Epithelial cell of prostate (primary cell): ENCODE measurements at places on chromosomes 3 and 15.

DNA sequence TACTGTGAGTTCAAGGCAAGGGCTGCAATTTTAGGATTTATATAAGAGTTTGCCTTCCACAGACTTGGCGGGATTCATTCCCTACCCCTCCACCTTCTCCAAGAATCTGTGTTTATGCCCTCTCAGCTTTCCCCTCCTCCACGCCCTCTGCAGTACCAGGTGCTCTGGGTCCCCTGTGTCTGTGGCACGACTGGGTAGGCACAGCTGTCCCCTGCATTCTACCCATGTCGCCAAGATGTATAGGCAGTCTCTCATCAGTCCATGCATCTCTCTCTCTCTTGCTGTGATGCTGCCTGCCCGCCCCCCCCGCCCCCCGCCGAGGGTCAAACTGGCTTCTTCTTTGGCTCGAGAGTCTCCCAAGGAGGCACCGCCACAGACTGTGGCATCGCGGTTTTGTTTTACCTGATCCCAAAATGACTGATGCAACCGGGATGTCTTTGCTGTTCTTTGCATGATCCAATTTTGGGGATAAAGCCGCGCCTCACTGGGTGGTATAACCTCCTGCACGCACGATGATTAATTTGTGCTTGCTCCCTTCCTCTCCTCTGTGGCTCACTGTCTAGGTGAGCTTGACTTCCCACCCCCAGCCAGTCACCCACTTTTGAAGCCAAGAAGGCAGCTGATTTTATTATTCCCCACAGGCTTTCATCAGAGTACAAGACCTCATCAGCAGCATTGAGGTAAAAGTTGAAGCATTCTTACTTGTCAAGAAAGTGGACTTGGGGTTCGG, 43.7 kb downstream of the EFCAB12 start:
- no peak for DNase-seq

DNA sequence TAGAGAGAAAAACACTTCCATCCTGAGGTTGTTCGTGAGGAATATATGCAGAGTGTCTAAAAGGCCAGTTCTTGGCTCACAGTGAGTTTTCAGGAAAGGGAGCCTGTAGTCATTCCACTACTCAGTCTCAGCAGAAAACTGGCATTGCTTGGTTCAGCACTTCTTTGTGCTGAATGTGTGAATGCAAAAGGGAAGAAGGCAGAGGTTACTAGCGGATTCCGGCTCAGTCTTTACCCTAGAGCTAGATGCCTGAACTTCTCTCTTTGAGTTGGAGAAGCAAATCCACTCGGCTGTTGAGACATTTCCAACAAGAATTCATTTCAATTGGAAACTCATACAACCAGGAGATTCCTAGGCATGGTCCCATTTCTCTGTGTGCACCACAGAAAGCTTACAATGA, 23.1 kb upstream of the FRMD4B start:
- no peak for DNase-seq

- no peak for DNase-seq
These were observed 12.9 kb upstream of the FAM3D start for GRCh38 chr3:58679446-58679845.

GRCh38 chr3:46930945-46931403, 45.6 kb downstream of the CCDC12 start:
- no peak for DNase-seq

- DNase-seq, result no peak
These were observed 36.8 kb upstream of the TIPARP start for GRCh38 chr3:156637480-156638022.
